ENCODE measurements at places on chromosomes 12 and 14.

GRCh38 chr12:18242380-18243089 lies 18.8 kb upstream of the PIK3C2G start:
- DNase-seq, result no peak

GRCh38 chr12:18898470-18898869 lies 160.6 kb downstream of the CAPZA3 start:
- peak; percentile 41 for DNase-seq

GRCh38 chr12:109782326-109782703 lies 50.9 kb downstream of the TRPV4 start:
- no peak for DNase-seq

GRCh38 chr14:75125617-75126016 lies 1.2 kb downstream of the NEK9 start:
- peak; percentile 73 for DNase-seq

- no peak for DNase-seq
Observed at GRCh38 chr12:104568935-104569334, 112.2 kb downstream of the CHST11 start.

GRCh38 chr12:108884116-108885012 lies 4.5 kb downstream of the DAO start:
- DNase-seq, result peak; percentile 21

GRCh38 chr14:30632730-30633129 lies 10.6 kb downstream of the SCFD1 start:
- no peak for DNase-seq

GRCh38 chr14:45222485-45223262 lies 30.3 kb downstream of the MIS18BP1 start:
- DNase-seq, result no peak

- peak; percentile 79 for DNase-seq
Observed at GRCh38 chr14:72883961-72884360, 9.9 kb downstream of the DPF3 start.

- no peak for DNase-seq
Observed at GRCh38 chr14:100972118-100972897, 68.8 kb upstream of the RTL1 start.

- peak; percentile 90 for DNase-seq
Observed at GRCh38 chr14:61493239-61493638, 171.9 kb downstream of the PRKCH start.

- DNase-seq, result no peak
Observed at GRCh38 chr12:14691560-14691959, 4.8 kb downstream of the GUCY2C start.

GRCh38 chr12:10636611-10637010 lies 23.2 kb upstream of the MAGOHB start:
- no peak for DNase-seq

DNA sequence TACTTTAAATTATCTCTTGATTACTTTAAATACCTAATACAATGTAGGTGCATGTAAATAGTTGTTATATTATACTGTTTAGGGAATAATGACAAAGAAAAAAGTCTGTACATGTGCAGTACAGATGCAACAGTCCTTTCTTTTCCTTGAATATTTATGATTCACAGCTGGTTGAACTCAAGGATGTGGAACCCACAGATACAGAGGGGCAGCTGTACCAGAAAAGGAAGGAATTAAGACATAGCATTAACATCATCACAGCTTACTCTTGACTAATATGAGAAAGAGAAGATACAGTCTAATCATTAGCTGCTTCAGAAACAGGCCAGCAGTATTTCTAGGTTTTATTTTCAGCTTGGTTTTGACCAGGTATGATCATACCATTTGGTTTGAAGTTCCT lies 34.7 kb upstream of the AP4S1 start:
- DNase-seq, result no peak

GRCh38 chr14:23939607-23940326 lies 13.8 kb upstream of the DHRS4 start:
- no peak for DNase-seq

- DNase-seq, result peak; percentile 89
Observed at GRCh38 chr12:25615119-25615518, 62.0 kb upstream of the LMNTD1 start.

GRCh38 chr12:64389154-64389553 lies 1.4 kb downstream of the C12orf56 start:
- no peak for DNase-seq

- no peak for DNase-seq
Observed at GRCh38 chr12:6662602-6662905, 365 bp downstream of the ING4 start.

GRCh38 chr12:131941116-131941986 lies 8.4 kb upstream of the EP400 start:
- DNase-seq, result no peak

DNA sequence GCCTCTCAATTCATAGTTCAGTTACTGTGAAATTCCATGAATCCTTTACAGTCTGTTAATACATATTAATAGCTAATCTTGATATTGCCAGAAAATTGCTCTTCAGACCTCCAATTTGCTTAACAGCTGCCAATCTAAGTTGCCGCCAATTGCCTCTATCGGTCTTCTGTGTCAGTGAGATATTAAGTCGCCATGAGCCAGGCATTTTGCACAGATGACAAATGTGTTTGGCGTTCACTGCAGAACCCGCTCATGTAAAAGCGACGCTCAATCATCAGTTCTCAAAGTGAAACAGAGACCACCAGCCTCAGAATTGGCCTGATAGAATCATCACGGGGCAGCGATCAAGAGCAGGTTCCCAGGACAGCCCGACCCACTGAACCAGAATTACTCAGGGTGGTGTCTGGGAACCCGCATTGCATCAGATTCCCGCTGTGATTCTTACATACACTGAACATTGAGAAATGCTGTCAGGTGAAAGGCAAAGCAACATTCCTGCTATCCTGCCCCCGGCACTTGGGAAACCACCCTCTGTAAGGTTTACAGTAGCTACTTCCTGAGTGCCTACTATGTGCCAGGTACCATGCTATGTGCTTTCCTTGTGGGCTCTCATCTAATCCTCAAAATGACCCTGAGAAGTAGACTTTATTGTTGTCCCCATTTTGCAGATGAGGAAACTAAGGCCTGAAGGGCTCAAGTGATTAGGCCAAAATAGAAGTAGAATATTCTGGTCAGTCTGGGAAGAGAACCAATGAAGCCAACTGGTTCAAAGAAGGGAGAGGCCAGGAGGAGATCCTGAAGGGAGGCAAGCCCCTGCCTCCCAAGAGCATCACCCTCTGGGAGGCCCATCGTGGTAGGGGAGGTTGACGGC lies 216.4 kb downstream of the SLC41A2 start:
- no peak for DNase-seq

- DNase-seq, result peak; percentile 48
Observed at GRCh38 chr12:60279221-60279620, 683.4 kb downstream of the SLC16A7 start.

GRCh38 chr14:50795142-50795541 lies 35.8 kb downstream of the NIN start:
- no peak for DNase-seq

GRCh38 chr12:34398366-34398705 lies 376.0 kb downstream of the ALG10 start:
- DNase-seq, result no peak

- DNase-seq, result no peak
Observed at GRCh38 chr12:28883406-28883997, 265.6 kb upstream of the FAR2 start.

- DNase-seq, result peak; percentile 61
Observed at GRCh38 chr14:55665067-55665675, 85.2 kb downstream of the KTN1 start.

- no peak for DNase-seq
Observed at GRCh38 chr14:36515896-36516718, 3.9 kb downstream of the NKX2-1 start.

- DNase-seq, result peak; percentile 70
Observed at GRCh38 chr14:73612339-73613045, at the start of gene ACOT6. Gene ACOT6 (plus strand): TSS chr14:73612517. CDS start chr14:73612572, 55 bp downstream.

DNA sequence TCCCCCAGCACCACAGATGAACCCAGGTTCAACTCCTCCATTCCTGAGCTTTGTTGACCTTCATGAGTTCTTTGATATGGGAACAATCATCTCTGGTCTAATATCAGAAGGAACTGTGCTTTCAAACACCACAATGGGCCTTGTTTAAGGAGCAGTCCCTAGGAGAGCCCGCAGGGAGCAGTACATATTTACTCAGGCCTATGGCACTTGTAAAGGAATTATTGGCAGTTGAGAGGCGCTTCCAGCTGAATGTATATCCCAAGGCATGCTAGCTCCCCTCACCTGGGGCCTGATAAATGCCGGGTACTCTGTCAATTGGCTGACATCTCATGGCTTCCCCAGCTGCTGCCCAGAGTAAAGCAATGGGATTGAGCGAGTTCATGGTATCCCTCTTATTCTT lies 76.2 kb downstream of the ZFP36L1 start:
- no peak for DNase-seq

DNA sequence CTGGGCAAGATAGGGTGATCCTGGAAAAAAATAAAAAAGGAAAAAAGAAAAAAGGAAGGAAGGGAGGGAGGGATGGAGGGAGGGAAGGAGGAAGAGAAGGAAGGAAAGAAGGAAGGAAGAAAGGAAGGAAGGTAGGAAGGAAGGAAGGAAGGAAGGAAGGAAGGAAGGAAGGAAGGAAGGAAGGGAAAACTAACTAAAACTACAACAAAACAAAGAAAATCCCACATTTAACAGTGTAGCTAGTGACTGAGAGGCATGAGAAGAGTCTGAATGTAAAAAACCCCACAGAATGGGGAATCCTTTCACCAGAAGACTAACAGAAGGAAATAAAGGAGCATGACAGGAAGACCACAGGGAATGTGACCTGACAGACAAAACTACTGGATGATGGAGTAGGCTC lies 345.7 kb downstream of the NOVA1 start:
- no peak for DNase-seq

DNA sequence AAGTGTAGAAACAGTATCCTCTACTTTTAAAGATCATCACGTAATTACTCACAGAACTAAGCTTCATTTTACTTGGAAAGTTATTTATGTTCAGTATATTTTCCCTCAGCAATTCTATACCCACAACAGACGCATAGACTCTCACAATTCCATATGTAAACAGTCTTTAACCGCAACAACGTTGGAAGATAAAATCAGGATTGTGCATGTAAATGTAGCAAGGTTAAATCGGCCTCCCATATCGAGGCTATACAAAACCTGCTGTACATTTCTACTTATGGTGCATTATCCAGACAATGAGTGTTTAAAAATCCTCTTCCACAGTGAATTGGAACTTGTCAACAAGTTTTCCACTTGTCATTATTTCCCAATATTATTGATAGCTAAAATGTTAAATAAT lies 581.1 kb downstream of the SLC16A7 start:
- no peak for DNase-seq

DNA sequence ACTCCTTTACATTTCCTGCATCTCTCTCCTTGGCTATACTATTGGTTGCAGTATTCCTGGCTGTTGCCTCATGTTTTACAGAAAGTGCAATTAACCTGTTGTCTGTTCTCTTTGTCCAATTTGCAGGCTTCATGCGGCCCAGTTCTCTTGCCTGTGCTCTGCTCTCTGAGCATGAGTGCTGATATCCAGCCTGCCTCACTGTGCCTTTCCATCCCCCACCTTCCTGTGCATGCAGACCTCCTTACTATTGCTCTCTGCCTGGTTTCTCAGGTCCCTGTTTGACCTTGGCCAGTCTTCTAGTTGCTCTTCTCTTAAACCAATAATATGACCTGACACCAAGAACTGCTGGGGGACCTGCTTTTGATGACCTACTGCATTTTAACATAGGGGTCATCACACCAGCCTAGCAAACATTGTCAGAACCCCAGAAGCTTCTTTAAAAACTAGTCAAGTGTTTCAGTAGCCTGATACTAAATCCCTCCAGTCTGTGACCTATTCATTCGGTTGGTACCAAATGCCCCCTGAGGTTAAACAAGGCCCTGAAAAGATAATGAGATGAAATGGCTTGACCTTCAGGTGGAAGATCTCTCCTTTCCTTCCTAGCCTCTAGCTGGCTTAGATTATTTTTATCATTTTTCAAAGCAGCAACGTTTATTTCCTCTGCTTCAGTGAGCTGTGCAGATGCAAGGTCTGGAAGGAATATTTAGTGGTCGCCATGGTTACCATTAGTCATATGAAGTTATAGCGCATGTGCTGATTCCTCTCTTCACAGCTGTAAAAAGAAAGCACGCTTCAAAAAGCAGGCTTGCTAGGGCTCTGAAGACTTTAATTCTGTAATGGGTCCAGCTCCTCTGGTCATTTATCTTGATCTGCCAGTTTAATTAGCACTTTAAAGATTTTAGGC lies 216.5 kb downstream of the PHLDA1 start:
- DNase-seq, result peak; percentile 97

GRCh38 chr12:13561923-13562322 lies 365.4 kb downstream of the EMP1 start:
- no peak for DNase-seq

DNA sequence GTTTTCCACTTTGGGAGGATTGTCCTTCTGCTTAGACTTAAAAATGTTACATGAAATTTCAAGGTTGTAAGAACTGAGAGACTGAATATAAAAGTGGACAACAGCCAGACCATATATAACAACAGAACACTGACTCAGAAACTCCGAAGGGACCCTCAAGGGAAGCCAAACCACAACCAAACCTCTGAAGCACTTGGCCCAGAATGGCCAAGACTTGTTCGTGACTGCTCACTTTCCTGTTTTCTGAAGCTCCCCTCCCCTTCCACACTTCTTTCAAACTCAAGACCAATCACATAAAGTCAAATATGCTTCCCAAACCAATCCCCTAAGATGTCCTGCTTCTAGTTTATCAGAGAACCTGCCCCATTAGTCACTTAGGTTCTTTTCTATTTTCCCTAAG lies 13.7 kb downstream of the OR6J1 start:
- DNase-seq, result peak; percentile 85

- DNase-seq, result no peak
Observed at GRCh38 chr12:48074266-48074665, 31.6 kb downstream of the SENP1 start.

- peak; percentile 36 for DNase-seq
Observed at GRCh38 chr12:26340649-26341048, 145.3 kb downstream of the SSPN start.

DNA sequence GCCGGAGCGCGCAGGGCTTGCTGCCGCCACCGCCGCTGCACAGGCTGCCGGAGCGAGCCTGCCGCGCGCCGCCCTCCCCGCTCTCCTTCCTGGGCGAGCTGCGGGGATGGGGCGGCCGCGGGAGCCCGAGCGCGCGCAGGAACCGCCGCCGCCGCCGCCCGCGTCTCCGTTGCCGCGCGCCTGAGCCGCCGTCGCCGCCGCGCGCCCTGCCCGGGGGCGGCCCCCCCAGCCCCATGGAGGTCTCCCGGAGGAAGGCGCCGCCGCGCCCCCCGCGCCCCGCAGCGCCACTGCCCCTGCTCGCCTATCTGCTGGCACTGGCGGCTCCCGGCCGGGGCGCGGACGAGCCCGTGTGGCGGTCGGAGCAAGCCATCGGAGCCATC lies 352 bp downstream of the PLXNC1 start:
- DNase-seq, result no peak

- DNase-seq, result no peak
Observed at GRCh38 chr12:130672089-130672820, 43.8 kb downstream of the RIMBP2 start.

- DNase-seq, result no peak
Observed at GRCh38 chr12:85356596-85357385, 76.8 kb downstream of the ALX1 start.
